ENCODE measurements at places on chromosomes 13 and 19. TPM values are rescaled to one million over a fixed set of nuclear protein-coding genes. Genes with fewer than 3 reads are reported as not detected.

DNA sequence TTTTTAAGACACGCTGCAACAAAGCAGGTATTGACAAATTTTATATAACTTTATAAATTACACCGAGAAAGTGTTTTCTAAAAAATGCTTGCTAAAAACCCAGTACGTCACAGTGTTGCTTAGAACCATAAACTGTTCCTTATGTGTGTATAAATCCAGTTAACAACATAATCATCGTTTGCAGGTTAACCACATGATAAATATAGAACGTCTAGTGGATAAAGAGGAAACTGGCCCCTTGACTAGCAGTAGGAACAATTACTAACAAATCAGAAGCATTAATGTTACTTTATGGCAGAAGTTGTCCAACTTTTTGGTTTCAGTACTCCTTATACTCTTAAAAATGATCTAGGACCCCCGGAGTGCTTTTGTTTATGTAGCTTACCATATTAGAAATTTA is 1.2 kb downstream of the BRCA2 start:
- H3K4me3 ChIP-seq = peak overlapping the region; percentile 89
- peaks cover 34% of the 10 kb centered on the region for H3K36me3 ChIP-seq
- H3K27me3 ChIP-seq = no peaks in the 10 kb centered on the region
- H3K4me1 ChIP-seq = peaks cover 44% of the 10 kb centered on the region

DNA sequence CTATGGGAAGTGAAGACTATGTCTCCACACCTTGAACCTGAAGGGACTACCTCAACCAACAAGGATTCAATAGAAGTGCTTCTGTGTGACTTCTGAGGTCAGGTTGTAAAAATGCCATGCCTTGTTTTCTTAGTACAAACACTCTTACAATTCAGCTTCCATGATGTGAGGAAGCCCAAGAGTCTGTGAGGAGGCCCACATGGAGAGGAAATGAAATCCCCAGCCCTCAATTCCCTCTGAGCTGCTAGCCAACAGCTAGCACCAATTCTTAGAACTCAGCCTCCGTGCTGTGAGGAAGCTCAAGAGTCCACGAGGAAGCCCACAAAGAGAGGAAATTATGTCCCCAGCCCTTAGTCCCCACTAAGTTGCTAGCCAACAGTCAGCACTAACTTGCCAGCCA is 12.6 kb upstream of the LMTK3 start:
- no peak overlapping the region for H3K27ac ChIP-seq
- H3K4me3 ChIP-seq = no peak overlapping the region
- no peak for DNase-seq
- no peaks in the 10 kb centered on the region for H3K4me1 ChIP-seq

DNA sequence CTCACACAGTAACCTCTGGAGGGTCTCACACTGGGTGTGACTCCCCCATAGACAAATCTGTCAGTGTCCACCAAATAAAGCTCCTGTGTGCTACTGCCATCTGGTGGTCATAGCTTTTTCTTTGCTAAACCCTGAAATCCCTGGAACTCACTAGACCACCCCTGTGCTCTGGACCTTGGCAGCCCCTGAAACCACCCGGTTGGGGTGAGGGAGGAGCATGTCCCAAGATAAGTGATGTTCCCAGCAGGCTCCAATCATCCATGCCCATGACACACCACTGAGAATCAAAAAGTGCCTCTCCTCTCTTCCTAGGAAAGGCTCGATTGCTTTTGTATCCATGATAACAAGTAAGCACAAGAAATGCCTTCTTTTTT is 6.5 kb upstream of the HSD17B14 start:
- no peaks in the 10 kb centered on the region for H3K27me3 ChIP-seq
- peak; percentile 72 for DNase-seq
- no peak overlapping the region for H3K4me3 ChIP-seq
- H3K4me1 ChIP-seq = peaks cover 2% of the 10 kb centered on the region
- no peaks in the 10 kb centered on the region for H3K36me3 ChIP-seq
- H3K27ac ChIP-seq = no peak overlapping the region

DNA sequence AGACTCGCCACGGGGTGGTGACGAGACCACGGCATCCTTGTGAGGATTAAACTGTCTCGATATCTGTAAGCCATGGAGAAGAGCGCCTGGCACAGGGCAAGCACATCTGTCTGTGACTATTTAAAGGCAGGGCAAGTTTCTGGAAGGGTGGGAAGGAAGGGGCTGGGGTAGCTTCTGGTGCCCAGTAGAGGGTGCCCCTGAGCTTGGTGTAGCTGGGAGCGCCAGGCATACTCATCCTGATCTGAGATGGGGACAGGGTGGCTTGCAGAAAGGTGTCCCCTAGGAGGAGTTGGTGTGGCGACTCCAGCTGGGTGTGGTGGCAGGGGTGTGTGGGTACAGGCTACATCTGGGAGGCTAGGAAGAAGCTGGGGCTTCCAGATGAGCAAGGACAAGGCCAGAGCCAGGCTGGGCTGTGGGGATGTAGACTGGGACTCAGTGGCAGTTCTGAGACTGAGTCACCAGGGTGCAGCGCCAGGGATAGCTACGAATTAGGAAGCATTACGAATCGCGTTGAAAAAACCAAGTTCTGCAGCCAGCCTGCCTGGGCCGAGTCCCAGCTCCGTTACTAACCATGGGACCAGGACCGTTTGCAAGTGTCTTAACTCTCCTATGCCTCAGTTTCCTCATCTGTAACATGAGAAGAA is 23.1 kb upstream of the ASPDH start:
- H3K36me3 ChIP-seq = no peaks in the 10 kb centered on the region
- H3K4me3 ChIP-seq = no peak overlapping the region
- H3K27ac ChIP-seq = no peak overlapping the region
- DNase-seq = no peak

DNA sequence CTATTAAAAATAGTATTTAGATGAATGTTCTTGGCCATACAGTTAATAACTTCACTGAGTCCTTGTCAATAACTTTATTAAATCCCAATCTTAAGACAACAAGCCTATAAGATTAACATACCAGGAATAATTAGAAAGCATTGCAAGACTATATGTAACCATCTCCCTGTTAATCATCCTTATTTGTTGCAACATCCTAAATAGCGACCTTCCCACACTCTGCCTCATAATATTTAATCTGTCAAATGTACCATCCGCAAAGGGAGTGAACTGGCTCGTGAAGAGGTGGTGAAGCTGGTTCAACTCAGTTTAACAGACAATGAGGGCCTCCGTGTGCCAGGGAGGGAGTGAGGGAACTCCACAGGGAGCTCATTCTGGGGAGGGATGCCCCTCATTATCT is 33.9 kb downstream of the KL start:
- no peak for DNase-seq
- no peaks in the 10 kb centered on the region for H3K36me3 ChIP-seq
- H3K4me1 ChIP-seq = no peaks in the 10 kb centered on the region

GRCh38 chr13:48631441-48631840 is 22.3 kb upstream of the CYSLTR2 start:
- no peaks in the 10 kb centered on the region for H3K36me3 ChIP-seq
- DNase-seq = no peak
- no peak overlapping the region for H3K4me3 ChIP-seq
- H3K27me3 ChIP-seq = no peaks in the 10 kb centered on the region
- peaks cover 4% of the 10 kb centered on the region for H3K4me1 ChIP-seq

DNA sequence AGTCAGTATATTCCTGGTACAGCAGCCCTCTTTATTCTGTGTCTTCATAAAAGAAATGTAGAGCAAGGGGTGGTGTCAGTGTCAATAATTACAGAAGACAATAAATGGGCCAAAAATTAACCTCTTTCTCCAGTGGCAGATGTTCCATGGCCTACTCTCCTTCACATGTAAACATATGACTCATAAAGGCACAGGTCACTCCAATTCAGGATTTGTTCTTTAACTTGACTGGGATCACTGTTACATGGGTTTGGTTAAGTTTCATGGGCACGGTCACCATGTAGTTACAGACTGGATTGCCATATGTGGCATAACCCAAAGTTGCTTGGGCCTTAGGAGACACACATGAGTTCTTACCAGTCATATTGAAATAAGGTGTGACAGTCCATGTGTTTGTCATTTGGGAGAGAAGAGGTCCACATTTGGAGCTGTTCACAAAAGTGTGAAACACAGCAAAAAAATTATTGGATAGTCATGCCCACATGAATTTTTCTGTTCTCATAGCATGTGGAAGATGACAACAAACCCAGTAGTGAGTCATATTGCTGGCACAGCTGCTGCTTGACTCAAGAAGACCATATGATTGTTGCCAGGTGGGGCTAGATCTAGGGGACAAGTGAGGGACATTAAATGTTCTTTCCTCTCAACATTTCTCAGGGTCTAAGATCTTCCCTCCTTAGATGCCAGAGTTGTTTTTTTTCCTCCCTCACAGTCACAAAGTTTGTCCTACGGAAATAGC is 68.1 kb upstream of the HTR2A start:
- peaks cover 2% of the 10 kb centered on the region for H3K4me1 ChIP-seq
- no peak overlapping the region for H3K4me3 ChIP-seq
- H3K27ac ChIP-seq = no peak overlapping the region
- H3K27me3 ChIP-seq = no peaks in the 10 kb centered on the region

GRCh38 chr19:33193865-33194362 is at the start of gene LRP3:
Gene LRP3 (plus strand): TSS chr19:33194330. CDS start chr19:33194786, 456 bp downstream.
- peak within 1 kb of the TSS; percentile 18 for H3K4me3 ChIP-seq
- H3K4me1 ChIP-seq = no peaks in the 10 kb centered on the region
- peaks cover 38% of the 10 kb centered on the region for H3K27me3 ChIP-seq
- H3K27ac ChIP-seq = no peak within 1 kb of the TSS

DNA sequence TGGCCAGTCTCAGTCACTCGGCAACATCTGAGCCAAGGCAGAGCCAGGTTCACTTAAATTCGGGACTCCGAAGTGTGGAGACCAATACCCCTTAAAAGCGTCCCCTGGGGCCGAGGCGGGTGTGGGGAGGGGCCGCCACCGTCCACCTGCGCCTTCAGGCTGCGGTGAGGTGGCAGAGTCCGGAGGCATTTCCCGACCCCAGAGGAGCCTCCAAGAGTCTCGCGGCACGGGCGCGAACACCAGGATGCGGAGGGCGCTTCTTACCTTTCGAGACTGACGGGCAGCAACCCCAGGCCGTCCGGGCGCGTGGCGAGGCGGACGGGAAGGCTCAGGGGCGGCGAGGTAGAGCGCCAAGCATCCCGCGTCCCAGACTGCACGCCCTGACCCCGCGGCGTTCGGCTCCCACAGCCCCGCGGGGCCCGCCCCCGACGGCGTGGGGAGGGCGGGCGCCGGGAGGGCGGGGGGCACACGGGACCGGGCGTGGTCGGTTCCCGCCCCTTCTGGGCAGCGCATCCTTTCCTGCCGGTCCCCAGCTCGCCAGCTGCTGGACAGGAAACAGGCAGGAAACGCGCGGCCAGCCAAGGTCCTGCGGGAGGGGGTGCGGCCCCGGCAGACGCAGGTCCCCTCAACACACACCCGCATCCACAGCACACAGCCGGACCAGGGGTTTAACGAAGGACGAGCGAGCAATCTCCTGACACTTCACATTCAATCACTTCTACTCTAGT is at the start of gene THSD1:
Gene THSD1 (minus strand): TSS at position 406 of the 728 bp plus-strand sequence. CDS start 3,572 bp downstream, outside the sequence.
- H3K4me1 ChIP-seq = peaks cover 24% of the 10 kb centered on the region
- peak within 1 kb of the TSS; percentile 60 for H3K4me3 ChIP-seq
- peaks cover 20% of the 10 kb centered on the region for H3K27me3 ChIP-seq
- DNase-seq = peak; percentile 25

DNA sequence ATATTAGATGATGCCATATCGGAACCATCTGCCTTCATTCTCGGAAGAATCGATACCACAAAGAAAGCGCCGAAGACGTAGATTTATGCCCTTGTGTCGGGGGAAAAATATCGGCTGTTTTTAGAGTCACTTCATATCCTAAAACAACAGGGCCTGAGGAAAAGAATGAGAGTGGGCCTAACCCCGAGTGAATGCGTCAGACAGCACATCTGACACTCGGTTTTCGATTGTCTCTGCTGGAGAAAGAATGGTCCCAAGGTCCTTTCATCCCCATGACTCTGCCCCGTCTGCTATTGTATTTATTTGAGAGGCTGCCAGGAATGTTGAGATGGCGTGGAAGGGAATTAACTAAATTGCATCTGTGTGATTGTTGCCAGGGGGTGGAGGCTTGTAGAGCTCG is 46.1 kb downstream of the CHST8 start:
- H3K27me3 ChIP-seq = no peaks in the 10 kb centered on the region
- DNase-seq = no peak
- no peaks in the 10 kb centered on the region for H3K36me3 ChIP-seq
- H3K4me3 ChIP-seq = no peak overlapping the region
- H3K27ac ChIP-seq = no peak overlapping the region

Gene CD22
- total RNA-seq = 0.63 TPM

Gene ZBTB32
- 37.4 TPM for total RNA-seq

Gene IGSF23
- not detected for total RNA-seq

Gene TLE6
- total RNA-seq = 2.7 TPM

Gene GPR12
- total RNA-seq = not detected
